CD4-positive, alpha-beta T cell treated with Interleukin-4 for 1 hour (primary cell): ENCODE measurements at places on chromosomes 2 and 18.

- DNase-seq = no peak
Measured at GRCh38 chr18:67425672-67426071, 90.8 kb downstream of the DSEL start.

DNA sequence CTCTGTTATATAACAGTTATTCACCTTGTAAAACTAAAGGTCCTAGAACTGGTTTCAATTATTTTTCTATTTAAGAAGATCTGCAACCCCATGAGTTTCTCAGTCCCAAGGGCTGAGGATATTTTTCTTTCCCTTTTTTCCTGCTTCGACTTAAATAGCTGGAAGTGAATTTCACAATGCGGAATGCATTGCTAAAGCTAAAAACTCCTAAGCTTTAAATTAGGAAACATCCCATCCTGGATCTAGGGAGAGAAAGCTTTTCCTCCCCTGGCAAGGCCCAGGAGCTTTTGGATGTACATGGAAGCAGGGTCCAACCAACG is 1.4 kb downstream of the RFX8 start:
- DNase-seq = no peak

GRCh38 chr18:76445741-76446232 is 49.3 kb downstream of the ZNF516 start:
- no peak for DNase-seq

DNA sequence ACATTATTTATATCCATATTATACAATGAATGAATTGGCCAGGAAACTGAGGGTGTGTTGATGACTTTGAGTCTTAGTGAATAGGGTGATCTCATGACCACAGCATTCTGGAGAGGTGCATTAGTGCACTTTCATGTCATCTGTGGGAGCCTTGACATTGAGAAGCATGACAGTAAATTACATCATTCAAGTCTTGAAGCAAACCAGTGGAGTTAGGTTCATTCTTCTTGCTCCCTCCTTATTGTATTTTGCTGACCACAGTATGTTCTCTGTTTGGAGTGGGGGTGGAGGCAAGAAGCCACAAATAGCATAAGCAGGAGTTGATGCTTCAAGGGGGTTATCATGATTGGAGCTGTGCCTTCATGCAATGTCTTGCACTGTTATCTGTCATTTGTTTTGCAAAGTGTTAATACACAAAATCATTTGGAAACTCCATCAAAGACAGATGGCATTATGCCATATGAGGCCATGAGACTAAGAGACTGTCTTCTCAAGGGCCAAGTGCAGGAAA is 680.2 kb downstream of the NYAP2 start:
- DNase-seq = no peak

DNA sequence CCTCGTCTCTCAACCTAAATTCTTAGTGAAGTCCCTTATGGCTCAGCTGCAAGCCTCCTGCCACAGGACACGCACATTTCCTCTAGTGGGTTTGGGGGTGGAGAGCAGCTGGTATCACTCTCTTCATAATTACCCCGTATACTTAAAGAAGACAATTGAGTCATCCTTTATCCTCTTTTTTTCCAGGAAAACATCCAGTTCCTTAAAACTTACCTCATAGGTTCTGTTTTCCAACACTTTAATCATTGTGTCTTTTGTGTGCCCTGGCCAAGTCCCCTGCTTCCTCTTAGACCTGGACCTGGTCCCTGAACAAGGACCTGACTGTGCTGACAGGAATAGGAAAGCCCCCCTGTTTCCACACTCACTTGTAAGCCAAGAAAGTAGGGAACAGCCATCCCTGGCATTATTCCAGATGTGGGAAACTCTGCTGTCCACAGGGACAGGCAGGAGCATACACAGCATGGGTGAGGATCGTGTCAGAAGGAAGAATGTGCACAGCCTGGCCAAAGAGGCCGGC is 42.3 kb upstream of the MYO1B start:
- peak; percentile 34 for DNase-seq

DNA sequence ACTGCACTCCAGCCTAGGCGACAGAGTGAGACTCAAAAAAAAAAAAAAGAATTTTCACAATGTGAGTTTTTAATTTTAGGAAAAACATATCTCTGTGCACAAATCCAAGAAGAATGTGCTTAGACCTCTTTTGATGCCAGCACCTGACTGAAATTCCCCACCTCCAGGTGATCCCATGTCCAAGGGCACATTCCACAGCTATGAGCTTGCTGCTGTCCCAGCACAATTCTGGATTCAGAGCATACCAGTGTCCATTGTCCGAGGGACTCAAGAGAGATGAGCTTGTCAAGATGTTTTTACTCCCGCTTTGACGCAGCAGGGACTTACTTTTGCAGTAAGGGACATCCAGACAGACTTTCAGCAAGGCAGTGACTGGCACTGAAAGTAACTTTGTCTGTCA is 489.1 kb upstream of the ACVR2A start:
- DNase-seq = no peak

GRCh38 chr2:38775921-38776225 is 2.1 kb upstream of the GEMIN6 start:
- no peak for DNase-seq

DNA sequence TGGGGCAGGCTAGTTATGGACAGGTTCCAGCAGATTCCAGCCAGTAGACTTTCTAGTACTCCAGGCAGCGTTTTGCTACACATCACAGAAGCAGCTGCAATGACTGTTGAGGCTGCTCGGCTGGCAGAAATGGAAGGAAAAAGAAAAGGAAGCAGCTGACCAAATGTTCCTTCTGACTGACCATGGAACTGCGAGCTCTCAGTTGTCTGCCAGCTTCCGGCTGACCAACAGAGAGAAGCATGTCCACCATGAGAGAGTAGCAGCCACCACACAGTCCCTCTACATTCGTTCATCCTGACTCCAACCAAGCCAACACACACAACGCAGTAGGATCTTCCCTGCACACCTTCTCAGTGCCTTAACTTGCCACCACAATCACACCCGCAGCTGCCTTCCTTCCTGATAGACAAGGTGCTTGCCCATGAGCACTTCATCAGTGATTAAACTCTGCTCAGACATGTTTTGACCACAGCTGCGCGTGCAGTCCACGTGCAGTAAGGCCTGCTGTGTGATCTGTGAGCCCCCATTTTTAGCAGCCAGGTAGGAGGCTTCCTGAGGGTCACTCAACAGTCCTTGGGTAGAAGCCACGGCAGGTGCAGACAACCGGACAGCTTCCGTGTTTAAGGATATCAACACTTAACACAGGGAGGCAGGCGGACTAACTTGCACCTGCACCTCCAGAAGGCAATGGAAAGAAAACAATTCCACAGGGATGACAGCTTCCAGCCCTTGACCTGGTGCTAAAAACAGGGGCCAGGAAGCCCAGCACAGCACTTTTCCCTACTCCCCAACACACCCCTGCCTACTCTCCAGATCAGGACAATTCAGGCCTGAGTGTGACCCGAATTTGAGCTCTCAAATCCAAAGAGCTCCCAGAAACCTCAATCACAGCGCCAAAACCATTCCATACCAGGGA is 996 bp downstream of the TGFBRAP1 start:
- peak; percentile 39 for DNase-seq

DNA sequence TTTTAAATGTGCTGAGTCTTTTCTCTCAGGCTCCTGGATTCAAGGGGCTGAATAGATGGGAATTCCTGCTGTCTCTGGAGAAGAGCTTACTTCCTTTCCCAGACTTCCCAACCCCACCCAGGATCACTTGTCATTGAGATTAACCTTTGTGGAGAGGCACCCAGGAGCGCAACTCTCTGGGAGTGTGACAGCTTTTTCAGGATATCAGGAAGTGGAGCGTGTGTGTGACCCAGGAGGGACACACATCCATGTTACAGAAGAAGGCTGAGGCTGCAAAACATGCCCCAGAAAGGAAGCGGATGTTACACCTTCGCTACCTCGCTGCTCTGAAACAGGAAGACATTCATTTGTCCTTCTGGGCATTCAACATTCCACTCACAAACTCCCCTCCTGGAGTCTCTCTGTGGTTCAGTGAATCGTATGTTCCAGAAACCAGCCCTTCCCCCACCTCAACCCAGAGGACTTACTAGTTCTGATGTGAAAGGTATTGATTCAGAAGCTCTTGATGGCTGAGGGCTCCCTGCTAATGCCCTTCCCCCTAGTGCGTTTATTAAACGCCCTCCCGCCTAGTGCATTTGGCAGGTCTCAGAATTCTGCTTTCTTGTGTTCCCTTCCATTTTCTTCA is 523.9 kb downstream of the TNS1 start:
- no peak for DNase-seq

GRCh38 chr2:56287974-56288373 is 104.2 kb downstream of the CCDC85A start:
- DNase-seq = no peak

DNA sequence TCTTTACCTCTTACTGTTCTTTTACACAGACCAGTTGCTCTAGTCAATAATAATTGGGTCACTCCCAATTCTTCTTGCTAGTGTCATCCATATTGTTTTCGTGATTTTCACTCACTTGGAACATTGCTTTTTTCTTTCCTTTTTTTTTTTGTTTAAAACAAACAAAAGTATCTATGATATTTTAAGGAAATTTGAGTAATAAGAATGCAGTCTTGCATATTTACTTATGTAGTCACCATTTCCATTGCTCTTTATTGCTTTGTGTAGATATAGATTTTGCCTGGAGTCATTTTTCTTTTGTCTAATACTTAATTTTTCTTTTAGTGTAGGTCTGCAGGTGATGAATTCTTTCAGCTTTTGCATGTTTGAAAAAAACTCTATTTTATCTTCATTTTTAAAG is 71.9 kb downstream of the WDR7 start:
- DNase-seq = no peak

- DNase-seq = no peak
Measured at GRCh38 chr2:39723946-39724827, 54.9 kb downstream of the THUMPD2 start.

DNA sequence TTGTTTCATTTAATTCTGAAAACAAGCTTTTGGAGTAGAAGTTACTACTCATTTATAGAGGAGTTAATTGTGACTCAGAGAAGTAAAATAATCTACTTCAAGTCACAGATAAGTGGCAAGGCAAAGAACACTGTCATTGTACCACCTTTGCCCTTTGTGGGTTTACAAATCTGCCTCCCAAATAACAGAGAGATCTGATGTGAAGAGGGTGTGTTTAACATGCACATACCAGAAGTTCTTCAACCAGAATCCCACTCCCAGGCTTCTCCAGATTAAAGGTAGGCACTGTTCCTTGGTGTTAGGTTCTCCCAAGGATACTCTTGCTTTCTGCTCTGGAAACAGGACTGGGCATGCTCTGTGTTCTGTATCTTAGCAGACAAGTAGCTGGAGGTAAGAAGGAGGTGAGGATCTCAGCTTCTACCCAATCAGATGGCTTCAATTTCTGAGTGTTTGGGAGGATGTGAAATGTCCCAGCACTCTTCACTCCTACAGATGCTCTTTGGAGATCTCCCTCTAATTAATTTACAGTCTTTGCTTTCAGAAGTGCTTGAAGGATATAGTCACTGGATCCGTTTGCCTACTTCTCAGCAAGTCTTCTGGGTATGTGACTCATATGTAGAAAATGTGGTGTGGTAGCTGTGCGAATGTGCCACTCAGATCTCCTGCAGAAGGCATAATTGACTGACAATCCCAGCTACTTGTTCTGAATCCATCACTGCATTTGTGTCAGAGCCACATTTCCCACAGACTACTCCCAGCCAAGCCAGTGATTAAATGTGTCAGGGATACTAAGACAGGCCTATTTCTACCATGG is 111.1 kb downstream of the KLHL14 start:
- no peak for DNase-seq
